ENCODE measurements at places on chromosomes 4 and X.
A peak's percentile ranks its signal among the peaks of the same experiment; 100 is the strongest.

DNA sequence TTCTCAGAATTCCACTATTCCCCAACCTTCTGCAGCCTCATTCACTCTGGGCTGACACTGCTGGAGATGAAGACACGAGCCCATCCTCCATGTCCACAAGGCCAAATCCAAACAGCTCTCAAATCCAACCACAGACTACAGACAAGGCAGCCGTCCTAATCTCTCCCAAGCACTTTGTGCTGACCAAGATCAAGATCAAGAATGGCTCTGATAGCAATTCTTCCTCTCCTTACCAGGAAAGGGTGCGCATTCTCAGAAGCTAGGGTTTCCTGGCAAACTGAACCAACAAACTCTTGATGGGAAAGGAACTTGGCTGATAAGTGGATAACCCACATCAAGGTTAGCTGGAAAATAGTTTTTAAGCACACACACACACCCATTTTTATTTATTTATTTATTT lies 26.5 kb downstream of the RELL1 start:
- no peak for DNase-seq

GRCh38 chr4:6471307-6472007 lies 957 bp downstream of the PPP2R2C start:
- DNase-seq, result no peak

DNA sequence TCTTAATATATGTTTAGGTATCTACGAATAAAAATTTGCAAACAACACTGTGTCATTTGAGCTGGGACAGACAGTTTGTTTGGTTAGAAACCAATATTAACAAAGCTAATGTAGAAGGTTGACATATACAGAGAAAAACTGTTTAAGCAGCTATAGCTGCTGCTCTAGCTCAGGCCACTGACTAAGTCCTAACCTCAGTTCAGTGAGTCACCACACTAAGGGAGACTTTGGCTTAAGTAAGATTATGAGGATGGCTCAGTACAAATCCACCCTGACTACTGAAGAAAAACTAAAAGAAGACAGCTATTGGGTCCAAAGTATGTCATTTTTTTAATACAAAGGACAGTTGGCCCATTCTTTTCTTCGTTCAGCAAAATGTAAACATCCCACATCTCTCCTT lies 717.3 kb upstream of the ACTRT1 start:
- DNase-seq, result no peak

DNA sequence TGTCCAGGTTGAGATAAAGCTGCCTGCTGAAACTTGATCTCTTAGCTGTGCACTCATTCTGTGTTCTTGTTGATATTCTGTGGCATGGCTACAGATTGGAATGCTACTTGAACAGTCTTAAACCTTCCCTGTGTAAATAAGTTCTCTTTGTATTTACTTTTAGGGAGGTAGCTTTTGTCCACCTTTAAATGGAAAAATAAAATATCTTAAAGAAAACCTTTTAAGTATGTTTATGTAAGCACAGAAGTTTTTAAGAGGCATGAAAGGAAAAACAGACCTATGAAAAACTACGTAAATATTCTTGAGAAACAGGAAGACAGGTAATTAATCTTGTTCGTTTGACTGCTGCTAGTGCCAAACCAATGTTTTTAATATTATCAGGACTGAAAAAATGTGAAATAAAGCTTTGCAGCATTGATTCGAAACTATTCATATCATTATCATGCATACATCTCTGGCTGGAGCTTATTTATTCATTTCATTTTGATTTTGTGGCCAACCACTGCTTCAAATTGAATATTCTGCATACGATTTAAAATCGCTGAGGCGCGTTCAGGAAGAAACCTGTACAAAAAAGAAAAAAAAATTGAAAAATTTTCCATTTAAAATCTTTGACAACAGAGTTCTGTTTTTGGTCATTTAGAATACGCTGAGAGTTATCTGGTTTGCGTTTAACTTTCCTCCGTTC lies 17.8 kb downstream of the HSD17B13 start:
- DNase-seq, result no peak

GRCh38 chr4:121938282-121939092 lies 13.4 kb downstream of the TRPC3 start:
- DNase-seq, result no peak

- DNase-seq, result no peak
Observed at GRCh38 chr4:145909773-145910172, 28.9 kb downstream of the ZNF827 start.

- DNase-seq, result no peak
Observed at GRCh38 chr4:84750260-84750959, 167.5 kb downstream of the CDS1 start.

DNA sequence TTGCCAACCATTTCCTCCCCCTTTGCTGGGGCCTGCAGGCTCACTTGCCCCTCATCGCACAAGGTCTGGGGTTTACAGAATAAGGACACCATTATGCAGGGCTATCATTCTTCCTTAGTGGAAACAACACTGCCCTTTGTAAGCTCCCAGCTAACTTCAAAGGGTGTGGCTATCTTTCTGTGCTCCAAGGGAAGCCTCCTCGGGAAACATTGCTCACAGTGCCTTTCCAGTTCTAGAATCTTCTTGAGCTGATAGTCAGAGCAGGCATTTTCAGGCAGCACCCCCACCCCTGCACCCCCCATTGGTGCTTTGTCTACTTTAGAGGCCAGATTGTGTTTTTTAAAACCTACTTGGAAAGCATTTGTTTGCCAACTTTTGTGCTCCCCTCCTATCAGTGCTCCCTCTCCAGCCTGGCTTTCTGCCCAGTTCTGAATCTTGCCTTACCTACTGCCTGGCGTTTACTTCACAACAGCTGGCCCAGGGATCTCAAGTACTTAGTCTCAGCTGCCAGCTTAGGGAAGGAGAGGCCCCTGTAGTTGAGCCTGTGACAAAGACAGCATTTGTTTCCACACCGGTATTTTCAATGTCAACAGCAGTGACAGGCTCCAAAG lies 53.5 kb downstream of the PLAC1 start:
- DNase-seq, result no peak

DNA sequence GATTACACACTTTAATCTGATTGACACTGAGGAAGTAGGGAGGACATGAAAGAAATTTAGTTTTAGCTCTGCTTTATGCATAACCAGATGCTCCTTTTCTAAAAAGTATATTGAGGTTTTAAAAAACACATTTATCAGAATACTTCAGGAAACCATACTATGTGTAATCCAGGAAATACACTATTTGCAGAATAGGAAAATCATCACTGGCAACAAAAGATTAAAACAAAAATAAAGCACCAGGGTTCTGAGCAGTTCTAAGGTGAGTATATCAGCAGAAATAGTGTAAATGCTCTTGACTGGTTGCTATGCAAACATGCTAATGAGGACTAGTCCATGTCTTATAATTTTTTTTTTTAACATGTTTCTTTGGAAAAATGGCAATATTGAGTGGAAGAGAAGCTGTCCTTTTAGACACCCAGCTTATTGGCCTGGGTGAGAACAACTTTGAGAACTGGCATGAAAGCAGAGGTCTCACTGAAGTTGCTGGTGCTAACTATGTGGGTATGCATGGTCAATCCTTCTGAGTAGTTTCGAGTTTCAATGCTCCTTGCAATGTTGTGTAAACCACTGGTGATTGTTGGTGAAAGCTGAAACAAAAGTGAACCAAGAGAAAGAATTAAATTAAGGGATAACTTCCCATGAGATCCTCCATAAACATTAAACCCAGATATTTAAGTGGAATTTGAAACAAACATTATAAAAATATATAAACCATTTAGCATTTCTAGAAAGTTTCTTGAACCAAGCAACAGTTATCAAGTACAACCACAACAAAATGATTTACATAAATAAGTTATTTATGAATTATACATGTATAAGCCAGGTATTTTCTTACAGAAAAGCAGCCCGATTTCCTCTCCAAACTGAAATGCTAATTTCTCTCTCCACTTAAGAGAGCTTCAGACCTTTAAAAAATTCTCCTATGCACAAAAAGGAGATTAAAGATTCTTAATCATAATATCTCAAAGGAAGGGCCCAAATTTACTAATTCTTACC lies 20.4 kb upstream of the SCD5 start:
- no peak for DNase-seq

DNA sequence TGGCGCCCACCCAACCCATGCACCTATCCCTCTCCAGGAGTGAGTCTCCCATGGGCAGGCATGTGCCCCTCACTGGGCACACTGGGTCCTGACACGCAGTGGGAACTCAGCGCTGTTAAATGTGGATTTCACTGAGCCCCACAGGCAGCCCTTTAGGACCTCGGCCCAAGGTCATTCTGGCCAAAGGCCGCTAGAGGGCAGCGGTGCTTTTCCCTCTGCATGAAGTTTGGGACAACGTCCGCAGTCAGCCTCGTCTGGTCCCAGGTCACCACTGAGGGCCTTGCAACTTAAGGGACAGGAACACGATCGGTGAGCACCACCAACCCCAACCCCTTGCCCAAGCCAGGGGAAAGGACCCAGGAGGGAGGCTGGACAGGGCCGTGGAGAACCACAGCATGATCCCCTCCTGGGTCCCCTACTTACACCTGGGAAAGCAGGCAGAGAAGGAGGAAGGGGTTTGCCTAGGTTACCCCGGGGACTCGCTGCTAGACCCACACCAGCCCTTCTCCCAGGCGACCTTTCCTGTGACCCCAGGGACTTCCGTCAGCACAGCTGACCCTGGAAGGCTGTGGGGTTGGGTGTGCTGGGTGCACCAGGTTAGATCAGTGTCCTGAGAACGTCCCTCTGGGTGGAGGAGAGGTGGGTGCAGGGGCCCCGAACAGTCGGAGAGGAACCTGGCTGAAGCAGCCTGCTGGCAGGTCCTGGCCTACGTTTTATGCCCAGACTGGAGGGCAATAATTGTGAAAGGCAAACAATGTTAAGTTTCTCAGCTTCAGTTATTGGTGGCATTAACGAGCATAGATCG lies 24.0 kb downstream of the CYTL1 start:
- DNase-seq, result peak; percentile 46

- DNase-seq, result no peak
Observed at GRCh38 chr4:160567634-160568033, 1464.8 kb downstream of the RAPGEF2 start.

GRCh38 chrX:14964500-14964899 lies 91.3 kb downstream of the MOSPD2 start:
- DNase-seq, result no peak

DNA sequence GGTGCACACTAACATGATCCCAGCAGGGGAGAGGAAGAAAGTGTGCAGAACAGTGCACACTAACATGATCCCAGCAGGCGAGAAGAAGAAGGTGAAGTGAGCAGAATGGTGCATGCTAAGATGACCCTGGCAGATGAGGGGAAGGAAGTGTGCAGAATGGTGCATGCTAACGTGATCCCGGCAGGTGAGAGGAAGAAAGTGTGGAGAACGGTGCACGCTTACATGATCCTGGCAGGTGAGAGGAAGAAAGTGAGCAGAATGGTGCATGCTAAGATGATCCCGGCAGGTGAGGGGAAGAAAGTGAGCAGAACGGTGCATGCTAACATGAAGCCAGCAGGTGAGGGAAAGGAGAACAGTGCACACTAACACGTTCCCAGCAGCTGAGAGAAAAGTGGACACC lies 83.7 kb downstream of the ACOX3 start:
- DNase-seq, result no peak

DNA sequence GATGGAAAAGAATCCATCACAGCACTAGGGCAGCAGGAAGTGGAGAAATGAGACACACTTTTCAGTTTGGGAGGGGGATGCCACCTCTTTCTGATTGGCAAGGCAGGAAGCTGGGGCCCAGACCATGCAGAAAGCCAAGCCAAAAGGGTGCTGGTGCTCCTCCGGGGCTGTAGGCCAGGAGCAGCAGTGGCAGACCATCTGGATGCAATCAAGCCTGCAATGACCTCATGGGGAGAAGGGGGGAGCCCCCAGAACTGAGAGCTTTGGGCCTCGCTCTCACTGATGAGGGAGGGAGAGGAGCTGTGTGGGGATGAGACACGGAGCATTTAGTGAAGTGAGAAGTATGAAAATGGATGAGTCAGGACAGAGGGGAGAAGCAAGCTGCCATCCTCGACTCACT lies 141.3 kb upstream of the NALF2 start:
- no peak for DNase-seq

GRCh38 chr4:4217113-4217512 lies 9.6 kb downstream of the OTOP1 start:
- DNase-seq, result no peak

GRCh38 chr4:128232719-128233118 lies 54.9 kb downstream of the PGRMC2 start:
- no peak for DNase-seq

- no peak for DNase-seq
Observed at GRCh38 chrX:153993079-153993478, 20.5 kb downstream of the TMEM187 start.

DNA sequence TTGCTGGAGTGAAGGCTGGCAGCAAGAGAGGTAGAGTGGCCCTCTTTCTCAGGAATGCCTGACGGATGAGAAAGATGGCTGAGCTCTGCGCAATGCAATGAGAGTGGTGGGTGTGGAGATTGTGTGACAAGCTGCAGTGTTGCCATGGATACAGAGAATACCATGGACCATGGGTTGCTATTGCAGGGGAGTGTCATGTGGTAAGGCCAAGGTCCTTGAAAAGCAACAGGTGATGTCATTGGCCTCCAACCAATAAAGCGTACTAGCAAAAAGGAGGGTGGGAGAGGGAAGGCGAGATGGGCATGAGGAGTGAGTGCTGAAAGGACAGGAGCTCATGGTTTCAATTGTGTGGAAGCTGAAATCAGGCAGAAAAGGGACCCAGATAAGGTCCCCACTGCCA lies 1.8 kb downstream of the PNMA5 start:
- no peak for DNase-seq

DNA sequence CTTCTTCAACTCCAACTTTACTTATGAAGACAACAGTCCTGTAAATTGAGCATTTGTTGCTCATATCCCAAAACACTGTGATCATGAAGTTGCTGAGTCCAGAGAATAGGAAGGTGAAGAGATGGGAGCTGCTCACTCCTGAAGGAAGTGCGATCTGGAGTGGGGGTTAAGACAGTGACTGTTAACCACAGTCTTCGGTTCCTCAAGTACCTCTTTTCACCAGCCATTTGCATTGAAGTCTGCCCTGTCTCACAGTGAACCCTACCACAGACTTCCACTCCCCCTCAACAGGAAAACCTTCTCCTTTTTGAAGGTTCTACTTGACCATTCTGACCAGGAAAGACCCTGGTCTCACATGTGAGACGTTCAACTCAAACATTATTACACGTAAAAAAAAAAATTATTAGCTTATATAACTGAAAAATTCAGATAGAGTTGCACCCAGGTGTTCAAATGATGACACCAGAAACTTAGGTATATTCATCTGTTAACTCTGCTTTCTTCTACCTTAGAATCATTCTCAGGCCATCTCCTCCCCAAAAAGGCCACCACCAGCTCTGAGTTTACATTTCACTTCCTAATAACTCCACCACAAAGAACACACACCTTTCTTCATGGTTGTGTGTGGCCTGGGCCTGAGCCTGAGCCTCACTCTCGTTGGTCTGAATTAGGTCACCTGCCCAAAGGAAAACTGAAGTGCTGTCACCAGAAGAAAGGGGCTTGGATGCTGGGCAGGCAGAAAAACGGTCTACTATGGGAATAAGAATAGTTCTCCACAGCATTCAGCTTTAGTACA lies 199.2 kb downstream of the DCTD start:
- DNase-seq, result no peak

DNA sequence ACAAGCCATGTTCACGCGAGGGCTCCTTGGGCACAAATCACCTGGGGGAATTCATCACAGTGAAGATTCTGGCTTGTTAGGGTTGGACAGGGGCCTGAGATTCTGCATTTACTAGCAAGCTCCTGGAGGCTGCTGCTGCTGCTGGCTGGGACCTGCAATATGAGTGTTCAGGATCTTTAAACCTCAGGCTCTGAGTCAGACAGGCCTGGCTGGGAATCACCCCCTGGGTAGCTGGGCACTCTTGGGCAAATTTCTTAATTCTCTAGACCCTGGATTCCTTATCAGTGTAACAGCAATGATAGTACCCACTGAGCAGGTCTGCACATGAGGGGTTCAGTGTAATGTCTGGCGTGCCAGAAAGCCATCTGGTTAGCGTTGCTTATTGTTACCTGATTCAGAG lies 101.5 kb downstream of the DHX15 start:
- no peak for DNase-seq

Measured in stimulated activated naive CD8-positive, alpha-beta T cell treated with anti-CD3 and anti-CD28 coated beads, Interleukin-15, amount 100 ng/mL, for 72 hours (primary cell).